Activated CD4-positive, alpha-beta T cell treated with anti-CD3 and anti-CD28 coated beads, Interleukin-10, Interleukin-2, amounts not matched to agents 100 ng/mL and 50 ng/mL, durations not matched to agents 16 hours and 8 hours (primary cell): ENCODE measurements at places on chromosomes 2 and 18.

DNA sequence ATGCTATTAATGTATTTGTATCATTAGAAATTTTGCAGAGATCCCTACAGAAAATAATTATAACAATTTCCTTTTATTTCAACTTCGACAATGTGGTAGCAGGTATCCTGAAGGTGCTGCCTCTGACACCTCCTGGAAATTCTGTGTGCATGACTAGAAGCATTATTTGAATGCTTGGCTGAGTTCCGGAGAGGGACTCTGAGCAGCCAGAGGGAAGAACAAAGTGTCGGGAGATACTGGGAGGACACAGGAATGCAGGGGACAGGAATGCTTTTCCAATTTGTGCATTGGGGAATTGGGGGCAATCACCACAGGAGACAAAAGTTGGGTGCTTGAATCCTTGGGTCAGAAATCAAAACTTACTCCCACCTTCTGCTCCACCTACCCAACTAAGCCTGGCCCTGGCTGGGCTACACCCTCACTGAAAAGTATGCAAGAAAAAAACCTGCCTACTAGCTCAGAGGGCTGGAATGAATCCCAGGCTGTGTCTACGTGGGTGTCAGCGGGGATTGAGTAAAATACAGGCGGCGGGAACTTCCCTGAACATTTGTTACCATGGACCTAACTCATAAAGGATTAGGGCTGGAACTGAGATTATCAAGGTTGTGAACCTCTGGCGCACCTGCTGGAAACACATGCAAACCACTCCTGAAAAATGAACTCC lies 299.3 kb downstream of the SOX11 start:
- no peak for DNase-seq

GRCh38 chr2:75090770-75091515 lies 108.4 kb downstream of the TACR1 start:
- no peak for DNase-seq

- no peak for DNase-seq
Measured at GRCh38 chr2:198315791-198316630, 511.6 kb downstream of the PLCL1 start.

GRCh38 chr18:48126240-48126639 lies 195.8 kb upstream of the SMAD2 start:
- DNase-seq = no peak

DNA sequence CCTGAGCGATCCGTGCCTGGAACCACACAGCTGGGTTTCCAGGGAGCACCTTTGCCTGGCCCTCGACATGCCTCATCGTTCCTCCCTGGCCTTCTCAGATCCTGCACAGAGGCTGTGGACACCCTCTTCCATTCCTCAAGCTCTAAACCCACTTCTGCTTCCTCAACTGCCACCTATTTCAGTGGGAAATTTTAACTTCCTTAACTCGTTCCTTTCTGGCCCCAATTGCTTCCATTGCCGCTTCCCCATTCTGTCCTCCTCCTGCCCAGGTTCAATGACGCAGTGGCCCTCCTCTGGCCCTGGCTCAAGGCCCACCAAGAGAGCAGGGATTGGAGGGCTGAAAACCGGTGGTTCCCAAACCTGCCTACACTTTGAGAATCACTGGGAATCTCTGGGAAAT lies 4.8 kb upstream of the B3GNT7 start:
- DNase-seq = no peak

DNA sequence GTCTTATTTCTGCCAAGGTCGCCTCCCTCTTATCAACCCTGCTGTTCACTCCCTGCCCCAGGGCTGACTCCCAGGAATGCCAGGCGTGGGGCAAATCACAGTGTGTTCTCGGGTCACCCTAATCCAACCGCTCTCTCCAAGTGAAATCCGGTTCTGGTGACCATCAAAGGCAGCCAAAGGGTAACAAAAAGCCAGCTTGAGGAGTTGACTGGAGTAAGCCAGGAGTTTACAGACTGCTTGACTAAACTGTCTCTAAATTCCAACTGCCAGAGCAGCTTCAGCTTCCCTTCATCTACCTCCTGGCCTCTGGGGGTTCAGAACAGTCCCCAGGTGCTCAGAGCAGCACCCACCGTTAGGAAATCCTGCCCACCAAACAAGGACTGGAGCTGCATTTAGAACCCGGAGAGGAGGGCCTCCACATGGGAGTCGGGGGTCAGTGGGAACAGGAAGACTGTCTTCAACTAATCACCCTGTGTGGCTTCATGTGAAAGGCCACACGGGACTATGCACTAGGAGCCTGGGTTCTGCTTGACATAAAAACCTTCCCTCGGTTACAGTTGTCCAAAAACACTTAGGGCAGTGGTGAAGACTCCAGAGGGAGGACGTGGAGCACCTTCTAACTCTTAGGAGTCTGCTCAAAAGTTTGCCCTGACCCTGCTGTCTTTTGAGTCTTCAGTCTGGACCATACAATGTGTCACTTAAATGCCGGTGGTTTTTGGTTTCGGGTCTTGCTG lies 24.2 kb upstream of the MCFD2 start:
- DNase-seq = no peak

DNA sequence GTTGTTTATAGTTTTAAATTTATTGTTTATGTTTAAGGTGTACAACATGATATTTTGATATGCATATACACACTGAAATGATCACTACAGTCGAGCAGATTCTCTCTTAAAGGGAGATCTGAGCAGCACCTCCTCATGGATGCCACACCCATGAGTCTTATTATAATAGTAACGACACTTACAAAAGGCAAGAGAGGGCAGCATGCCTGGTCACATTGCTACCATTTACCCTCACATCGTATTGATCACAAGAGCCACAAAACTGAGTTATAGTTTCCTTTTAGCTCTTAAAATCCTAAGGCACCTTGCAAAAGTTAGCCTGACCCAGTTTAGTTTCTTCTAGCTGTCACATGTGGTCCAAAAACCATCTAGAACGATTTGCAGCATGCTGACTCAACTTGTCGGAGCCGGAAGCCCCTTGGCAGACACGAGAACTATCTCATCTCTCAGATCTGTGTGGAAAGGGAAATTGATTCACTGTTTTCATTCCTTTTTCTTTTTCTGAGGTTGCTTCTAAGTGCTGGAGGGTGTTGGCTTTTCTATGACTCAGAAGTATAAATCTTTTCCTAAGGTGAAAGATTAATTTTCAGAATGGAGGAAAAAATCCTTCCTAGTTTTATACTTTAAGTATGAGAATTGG lies 85.3 kb downstream of the CDC42EP3 start:
- peak; percentile 94 for DNase-seq

DNA sequence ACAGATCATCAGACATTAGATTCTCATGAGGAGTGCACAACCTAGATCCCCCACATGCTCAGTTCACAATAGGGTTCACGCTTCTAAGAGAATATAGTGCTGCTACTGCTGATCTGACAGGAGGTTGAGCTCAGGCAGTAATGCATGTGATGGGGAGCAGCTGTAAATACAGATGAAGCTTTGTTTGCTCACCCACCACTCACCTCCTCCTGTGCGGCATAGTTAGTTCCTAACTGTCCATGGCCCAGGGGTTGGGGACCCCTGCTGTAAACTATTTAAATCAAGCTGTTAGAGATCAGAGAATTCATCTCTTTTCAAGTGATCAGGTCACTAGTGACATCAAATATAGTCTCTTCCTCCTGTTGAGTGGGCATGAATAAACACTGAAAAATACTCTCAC lies 88.8 kb upstream of the ACVR2A start:
- no peak for DNase-seq

DNA sequence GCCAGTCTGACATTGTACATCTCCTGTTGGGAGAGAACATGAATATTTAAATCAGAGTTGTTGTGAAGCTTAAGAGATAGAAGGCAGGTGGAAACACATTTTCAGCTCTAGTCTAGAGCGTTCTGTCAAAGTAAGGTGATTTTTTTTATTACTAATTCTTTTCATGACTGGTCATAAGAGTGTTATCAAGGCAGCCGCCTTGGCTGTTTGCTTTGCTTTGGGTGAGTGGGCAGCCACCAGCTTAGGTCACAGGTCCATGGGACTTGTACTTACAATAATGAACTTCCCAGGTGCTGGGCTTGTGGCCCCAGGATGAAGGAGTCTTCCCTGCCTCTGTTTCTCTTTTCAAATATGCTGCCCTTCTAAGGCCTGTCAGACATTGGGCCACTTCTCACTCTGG lies 256.3 kb downstream of the SRBD1 start:
- no peak for DNase-seq

DNA sequence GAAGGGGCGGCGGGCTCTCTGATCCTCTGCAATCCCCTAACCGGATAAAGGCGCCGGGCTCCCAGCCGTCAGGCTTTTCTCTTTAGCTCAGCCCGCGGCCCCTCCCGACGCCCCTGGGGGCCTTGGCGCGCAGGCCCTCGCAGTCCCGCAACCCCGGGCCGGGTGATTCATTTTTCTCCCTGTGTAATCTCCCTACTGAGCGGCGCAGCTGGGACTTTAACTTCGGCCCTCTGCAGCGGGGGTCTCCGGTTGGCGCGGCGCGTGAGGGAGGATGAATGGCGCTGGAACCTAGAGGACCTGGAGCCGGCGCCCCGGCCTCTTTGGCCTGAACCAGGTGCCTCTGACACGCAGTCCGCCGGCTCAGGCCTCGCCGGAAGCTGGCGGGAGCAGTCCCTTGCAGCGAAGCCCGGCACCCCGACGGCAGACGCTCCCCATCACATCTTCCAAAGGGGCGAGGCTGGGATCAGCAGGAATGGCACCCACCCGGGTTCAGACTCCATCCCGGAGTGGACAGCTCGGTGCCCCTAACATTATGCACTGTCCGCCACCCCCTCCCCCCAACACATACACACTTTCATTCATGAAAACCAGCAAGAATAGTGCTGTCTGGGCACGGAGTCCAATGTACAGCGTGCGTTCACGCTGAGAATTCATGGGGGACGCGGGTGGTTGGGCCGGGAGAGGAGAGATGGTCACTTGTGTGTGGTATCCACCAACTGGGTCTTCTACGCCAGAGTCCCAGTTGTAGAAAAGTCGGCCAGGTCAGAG lies 1.2 kb downstream of the CNGA3 start:
- no peak for DNase-seq

- no peak for DNase-seq
Measured at GRCh38 chr2:166841152-166841551, 47.1 kb upstream of the XIRP2 start.

- DNase-seq = peak; percentile 40
Measured at GRCh38 chr2:68653034-68653433, 9.7 kb downstream of the PROKR1 start.

GRCh38 chr2:15040429-15041084 lies 408.0 kb downstream of the LRATD1 start:
- DNase-seq = no peak

GRCh38 chr2:54636415-54637139 lies 86.9 kb upstream of the EML6 start:
- DNase-seq = no peak

DNA sequence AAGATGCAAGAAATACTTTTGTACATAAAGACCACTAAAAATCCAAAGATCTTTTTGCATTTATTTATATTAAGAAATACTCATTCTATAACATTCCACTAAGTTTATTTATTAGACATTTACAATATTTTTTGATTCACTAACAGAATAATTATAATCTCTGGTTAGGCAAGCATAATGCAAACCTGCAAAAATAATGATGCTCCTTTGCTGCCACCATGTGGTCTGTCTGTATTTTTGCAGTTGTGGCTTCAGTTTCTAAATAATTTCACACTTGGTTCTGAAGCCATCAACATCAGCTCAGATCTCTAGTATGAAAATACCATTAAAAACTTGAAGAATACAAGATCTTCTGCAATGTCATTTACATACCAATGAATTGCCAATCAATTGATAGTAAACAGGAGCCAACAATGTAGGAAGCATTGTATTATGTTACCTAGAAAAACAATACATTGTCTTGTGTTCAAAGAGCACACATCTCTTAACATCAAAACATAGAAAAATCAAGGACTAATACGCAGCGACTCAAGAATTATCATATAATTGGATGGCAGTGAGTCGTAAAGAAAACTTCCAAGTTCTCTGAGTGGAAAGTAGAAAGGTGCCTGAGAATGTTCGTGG lies 28.8 kb upstream of the WDR75 start:
- peak; percentile 54 for DNase-seq

- DNase-seq = no peak
Measured at GRCh38 chr2:71693286-71694270, 240.2 kb downstream of the DYSF start.

DNA sequence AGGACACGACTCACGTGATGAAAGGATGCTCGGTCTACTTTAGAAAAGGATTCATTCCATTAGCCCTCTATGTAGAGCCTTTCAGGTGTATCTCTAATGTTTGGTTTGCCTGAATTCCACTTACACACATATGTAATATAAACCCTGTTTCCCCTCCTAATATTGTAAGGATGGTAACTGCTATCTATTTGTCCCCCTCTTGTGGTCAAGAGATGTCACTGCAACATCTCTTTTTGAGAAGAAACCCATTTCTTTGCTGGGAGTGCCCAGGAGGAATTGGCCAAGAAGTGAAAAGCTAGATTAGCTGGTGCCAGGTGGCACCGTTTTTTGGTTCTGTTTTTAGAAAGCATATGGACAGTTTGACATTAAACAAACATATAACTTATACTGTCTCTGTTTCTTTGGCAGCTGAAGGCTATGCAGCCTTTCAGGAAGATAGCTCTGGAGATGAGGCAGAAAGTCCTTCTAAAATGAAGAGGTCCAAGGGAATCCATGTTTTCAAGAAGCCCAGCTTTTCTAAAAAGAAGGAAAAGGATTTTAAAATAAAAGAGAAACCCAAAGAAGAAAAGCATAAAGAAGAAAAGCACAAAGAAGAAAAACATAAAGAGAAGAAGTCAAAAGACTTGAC lies 41.2 kb downstream of the RALBP1 start:
- DNase-seq = peak; percentile 51

GRCh38 chr2:69083235-69083748 lies 70.3 kb downstream of the ANTXR1 start:
- no peak for DNase-seq

DNA sequence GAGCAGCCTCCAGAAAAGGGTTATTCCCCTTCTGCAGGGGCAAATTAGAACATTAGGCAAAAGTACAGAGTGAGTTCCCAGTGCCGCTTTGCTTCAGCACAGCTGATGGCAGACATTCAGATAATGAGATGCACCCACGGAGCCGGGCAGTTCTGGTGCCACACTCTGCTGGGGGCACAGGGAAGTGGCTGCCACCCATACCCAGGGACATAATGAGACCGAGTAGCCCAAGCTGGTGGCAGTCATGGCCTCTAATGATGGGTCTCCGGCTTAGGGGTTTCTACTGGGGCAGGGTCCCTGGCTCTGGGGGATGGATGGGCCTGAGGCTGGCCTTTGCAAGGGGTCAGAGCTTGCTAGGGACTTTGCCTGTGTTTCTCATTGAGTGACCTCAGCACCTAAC lies 26.2 kb downstream of the GLI2 start:
- no peak for DNase-seq

GRCh38 chr2:241546771-241547498 lies 11.6 kb upstream of the BOK start:
- no peak for DNase-seq

DNA sequence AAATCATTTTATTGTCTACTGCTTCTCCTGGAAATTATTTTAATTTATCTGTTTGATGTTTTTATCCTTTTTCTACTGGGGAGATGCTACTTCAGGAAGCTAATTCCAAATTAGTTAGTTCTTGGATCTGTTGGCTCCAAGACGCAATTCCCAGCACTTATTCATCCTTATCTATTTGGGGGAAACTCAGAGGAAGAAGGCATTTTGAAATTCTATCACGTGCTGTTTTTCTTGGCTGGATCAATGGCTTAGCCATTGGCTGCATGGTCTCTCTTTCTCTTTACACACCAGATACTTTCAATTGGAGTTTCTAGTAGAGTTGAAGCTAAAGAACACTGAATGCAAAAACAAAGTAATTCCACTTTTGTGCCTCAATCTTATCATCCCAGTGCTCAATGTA lies 98.3 kb downstream of the RAPGEF4 start:
- DNase-seq = no peak
